ENCODE measurements at places on chromosomes 7 and 10.

DNA sequence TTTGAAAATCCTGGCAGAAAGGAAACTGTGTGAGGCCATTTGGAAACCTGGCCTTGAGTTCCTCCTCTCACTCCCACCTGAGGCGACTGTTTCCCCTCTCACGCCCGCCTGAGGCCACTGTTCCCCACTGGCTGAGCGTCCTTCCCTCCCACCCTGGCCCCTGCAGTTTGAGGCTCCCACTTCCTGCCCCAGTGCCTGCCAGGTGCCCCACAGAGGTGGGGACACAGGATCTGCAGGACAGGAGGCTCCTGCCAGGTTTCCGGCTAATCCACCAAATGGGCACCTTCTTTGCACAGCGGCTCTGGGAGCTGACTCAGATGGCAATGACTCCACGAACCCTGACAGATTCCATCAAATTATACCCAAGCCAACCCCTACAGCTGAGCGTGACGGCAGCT is 24.3 kb upstream of the LARP4B start:
- DNase-seq: no peak

- DNase-seq: peak; percentile 35
These were observed 223.8 kb upstream of the KLF6 start for GRCh38 chr10:4008676-4009382.

DNA sequence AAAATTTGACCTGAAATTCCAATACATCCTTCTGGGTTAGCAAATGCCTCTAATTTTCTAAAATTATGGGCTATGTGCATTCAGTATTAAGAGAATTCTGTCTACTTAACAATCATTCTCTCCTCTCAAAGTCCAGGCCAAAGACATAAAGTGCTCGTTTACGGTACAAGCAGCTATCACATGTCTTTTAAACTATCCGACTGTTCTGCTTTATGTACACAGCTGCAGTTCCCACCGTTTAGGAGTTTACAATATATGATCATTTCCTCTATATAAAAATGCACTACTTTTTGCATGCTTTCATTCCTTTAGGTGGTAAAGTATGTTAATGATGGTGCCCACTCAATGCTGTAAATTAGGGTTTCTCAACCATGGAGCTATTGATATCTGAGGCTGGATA is 34.0 kb downstream of the CDK6 start:
- DNase-seq: no peak

GRCh38 chr7:110281362-110281761 is 809.6 kb upstream of the LRRN3 start:
- DNase-seq: no peak

DNA sequence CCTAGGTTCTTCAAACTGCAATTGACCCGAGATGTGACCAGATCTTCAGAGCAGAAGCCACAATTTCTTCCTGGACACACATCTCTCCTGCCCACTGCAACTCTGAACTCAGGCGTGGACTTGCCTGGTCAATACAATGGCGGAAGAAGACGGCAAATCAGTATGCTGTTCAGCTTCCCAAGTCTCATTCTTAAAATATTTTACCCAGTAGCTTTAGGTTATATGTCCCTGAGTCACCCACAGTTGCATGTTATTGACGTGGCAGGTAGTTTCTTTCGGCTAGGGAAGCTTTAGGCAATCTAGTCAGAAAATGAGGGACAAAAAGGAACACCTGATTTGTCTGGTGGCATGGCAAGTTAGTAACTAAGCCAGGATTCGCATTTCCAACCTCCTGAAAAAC is 22.5 kb downstream of the CEP41 start:
- DNase-seq: no peak

- no peak for DNase-seq
These were observed 156.8 kb downstream of the FRMD4A start for GRCh38 chr10:14173706-14174594.

DNA sequence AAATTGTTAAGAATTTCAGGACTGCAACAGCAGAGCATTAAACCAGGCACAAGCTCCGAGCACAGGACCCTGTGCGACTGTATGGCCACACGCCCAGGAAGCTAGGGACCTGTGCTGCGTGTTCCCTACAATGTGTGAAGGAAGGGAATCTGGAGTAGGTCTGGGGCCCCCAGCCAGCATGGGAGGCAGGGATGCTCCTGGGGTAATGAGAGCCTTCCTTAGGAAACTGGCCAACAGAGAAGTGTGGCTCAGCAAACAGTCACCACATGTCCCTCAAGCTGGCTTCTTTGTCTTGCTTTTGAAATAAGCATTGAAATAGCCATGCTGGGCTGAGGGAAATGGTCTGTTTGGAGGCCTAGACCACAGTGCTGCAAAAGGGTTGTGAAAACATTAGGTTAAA is 8.2 kb downstream of the BLNK start:
- DNase-seq: no peak

DNA sequence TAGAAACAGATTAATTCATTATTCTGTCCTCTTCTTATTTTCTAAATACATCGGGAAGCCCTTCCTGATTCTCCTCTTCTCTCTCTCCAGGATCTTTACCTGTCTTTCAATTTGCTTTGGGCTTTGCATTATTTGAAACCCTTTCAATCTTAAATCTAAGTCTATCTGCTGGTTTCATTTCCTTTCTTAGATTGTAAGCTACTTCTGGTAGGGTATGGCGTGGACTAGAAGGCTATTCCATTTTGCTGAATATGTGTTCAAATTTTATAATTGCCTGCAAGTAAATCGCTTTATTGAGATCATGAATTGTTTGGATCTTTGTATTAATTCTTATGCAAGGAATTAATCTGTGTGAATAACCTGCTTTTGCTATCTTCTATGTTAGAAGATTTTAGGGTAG is 11.1 kb downstream of the STAM start:
- no peak for DNase-seq

DNA sequence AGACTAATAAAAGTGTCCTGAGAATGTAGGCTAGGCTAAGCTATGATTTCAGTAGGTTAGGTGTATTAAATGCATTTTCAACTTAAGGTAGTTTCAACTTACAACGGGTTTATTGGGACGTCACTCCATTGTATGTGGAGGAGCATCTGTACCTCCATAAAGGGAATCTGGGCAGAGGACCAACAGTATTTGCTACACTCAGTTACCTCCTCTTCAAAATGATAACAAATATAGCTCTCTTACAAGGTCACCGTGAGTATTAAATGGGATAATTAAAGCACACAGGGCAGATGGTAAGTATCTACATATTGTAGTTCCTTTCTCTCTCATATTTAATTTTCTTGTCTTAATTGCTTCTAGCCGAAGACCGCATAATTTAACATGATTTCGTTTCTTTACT is 59.0 kb upstream of the FGL2 start:
- no peak for DNase-seq

GRCh38 chr7:80318081-80318480 is 183.4 kb downstream of the GNAI1 start:
- DNase-seq: no peak

DNA sequence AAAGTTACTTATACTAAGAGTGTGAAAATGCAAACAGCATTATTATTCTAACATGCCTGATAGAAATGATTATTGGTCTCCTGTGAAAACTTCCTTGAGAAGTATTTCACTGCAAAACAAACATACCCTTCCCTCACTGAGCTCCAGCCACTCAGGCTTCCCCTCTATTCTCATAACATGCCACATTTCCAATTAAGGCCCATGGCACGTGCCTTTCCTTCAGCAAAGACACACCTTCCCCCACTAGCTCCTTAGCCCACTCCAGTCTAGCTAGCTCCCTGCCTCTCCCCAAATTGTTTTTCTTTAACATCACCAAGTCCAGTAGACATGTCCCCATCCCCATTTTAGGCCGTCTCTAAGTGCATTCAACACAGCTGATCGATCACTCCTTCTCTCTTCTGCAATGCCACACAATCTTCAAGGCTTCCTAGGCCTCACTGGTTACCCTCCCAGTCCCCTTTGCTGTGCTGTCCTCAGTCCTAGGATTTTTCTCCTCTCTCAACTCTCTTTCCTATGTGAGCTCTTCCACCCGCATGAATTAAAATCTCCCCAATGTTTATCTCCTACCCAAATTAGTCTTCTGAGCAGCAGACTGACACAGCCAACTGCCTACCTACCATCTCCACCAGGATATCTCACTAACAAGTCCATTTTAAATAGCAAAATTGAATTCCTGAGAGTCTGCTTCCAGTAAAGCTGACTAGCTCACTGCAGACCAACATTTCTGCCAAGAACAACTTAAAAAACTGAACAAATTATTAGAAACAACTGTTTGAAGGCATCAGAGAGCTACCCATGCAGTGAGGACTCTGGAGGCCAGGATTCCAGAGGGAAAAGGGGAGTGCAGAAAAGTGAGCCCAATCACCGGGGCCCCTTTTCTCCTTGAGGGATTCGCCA is 11.9 kb downstream of the CYTH3 start:
- peak; percentile 92 for DNase-seq

GRCh38 chr10:31197886-31198285 is 121.1 kb upstream of the ZEB1 start:
- peak; percentile 45 for DNase-seq

DNA sequence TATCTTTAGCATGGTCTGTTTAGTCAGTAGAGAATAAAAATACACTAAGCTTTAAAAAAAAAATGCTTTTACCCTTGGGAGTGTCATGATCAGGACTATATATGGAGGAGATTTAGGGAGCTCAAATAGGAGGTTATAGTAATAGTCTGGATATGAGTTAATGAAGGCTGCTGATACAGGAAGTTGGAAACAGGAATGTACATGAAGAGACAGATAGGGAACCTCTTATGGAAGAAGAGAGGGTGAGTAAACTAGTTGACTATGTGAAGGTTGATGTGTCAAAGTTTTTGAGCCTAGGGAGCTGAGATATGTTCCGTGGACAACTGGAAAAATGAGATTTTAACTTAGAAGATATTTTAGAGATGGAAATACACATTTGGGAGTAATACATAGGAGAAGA is 472.0 kb upstream of the FZD8 start:
- DNase-seq: no peak

DNA sequence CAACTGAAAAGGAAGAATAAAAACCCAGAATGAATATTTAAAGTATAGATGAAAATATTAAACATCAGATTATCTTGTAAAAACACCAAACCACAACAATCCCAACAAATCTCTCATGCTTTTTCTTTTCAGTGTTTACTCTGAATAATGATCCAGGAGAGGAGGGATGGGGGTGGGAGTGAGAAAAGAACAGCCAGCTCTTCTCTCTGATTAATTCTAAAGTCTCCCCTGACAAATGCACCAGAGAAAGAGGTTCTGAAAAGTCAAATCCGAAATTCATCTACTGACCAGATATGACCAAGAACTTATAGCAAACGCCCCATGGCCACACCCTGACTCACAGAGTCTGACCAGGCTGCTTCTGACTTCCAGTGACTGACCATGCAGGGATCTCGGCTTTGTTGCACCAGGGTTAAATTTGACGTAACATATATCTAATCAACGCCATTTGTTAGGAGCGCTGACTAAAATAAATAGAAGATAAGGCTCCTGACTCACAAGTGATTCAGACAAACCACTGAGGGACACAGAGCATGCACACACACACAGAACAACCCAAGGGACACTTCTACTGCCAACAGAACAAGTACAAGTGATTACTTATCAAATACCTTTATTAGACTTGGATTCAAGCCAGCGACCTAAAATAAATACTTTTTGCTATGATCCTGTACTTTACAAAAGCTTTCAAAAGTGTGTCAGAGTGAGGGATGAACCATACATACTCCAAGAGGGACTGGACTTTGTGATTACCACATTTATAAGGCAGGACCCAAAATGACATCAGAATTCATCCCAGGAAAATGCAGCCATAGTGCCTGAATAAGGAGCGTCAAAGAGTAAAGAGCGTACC is 9.3 kb upstream of the SPOCK2 start:
- DNase-seq: peak; percentile 98

DNA sequence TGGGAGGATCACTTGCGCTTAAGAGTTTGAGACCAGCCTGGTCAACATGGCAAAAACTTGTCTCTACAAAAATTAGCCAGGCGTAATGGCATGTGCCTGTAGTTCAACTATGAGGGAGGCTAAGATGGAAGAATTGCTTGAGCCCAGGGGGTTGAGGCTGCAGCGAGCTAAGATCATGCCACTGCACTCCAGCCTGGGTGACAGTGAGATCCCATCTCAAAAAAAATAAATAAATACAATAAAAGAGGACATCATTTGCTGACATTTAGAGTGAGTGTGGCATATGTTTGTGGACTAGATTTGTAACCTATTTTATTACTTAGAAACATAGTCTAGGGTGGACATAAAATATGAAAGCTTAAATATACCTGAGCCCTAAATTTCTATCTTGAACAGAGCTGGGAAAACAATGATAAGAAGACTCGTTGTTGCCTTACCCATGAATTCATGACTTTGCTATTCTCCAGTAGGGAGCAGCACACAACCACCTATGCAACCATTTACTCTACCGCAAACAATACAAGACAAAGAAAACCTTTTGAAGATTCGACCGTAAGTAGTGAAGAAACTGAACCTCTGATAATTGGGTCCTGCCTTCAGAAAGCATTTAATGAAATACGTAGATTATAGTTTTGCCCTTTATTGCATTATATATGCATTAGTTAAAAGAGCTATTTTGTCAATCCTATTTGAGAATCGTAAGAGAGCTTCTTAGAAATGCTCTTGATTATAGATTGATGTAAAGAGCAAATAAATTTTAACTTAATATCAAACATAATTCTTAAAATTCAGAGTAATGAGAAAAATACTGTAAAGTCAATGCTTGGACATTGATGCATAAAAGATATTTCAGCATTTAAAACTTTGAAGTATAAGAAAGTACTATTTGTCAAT is 83.5 kb downstream of the GNAT3 start:
- DNase-seq: peak; percentile 78

GRCh38 chr7:157397731-157398691 is 61.2 kb downstream of the DNAJB6 start:
- DNase-seq: peak; percentile 60

- DNase-seq: no peak
These were observed 19.2 kb downstream of the BCAP29 start for GRCh38 chr7:107599262-107599661.

All from fibroblast of mammary gland (primary cell).